Kidney tubule cell (primary cell): ENCODE measurements at places on chromosomes 1 and 21.

GRCh38 chr1:224447971-224448370, 13.4 kb upstream of the WDR26 start:
- no peak for DNase-seq

DNA sequence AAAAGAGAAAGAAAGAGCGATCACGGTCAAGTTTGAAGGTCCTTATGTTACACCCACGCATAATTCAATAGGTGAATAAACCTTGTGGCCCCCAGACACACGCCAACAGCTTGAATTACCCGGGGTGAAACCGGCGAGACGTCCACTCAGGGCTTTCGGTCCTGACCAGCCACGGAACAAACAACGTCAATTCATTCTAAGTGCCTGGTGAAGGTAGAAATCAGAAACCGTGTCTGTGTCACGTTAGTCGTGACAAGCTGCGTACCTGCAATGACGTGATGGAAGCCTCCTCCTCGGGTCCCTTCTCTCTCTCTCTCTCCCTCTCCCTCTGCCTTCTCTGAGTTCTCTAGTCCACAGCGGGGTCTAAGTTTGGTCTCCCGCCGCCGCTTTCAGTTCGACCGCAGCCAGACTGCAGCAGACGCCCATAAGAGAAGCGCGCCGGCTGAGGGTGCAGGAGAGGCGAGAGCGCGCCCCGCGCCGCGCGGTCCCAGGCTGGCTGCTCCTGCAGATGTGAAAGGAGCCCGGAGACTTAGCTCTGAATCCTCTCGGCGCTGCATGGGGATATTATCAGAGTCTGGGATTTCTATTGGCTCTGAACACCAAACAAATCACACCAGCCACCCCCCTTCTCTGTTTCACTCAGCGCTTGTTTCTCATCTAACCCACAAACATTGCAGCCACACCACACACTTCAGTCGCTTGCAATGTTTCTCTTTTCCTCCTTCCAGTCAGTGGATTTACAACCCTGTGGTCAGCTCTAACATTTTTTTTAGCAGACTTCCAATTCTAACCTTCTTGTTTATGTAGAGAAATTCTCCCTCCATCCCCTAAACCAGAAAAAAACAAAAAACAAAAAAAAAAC, at the start of gene GREM2:
Gene GREM2 (minus strand): TSS at position 537 of the 862 bp plus-strand sequence. CDS start 118,680 bp downstream, outside the sequence.
- peak; percentile 23 for DNase-seq

GRCh38 chr1:204077979-204078696, 5.2 kb downstream of the SOX13 start:
- DNase-seq = no peak

- peak; percentile 81 for DNase-seq
Measured at GRCh38 chr21:42652527-42653230, 742 bp upstream of the PDE9A start.

GRCh38 chr1:157110686-157111085, 11.1 kb upstream of the ETV3L start:
- no peak for DNase-seq

- DNase-seq = peak; percentile 53
Measured at GRCh38 chr1:68173283-68173935, 58.9 kb downstream of the WLS start.

DNA sequence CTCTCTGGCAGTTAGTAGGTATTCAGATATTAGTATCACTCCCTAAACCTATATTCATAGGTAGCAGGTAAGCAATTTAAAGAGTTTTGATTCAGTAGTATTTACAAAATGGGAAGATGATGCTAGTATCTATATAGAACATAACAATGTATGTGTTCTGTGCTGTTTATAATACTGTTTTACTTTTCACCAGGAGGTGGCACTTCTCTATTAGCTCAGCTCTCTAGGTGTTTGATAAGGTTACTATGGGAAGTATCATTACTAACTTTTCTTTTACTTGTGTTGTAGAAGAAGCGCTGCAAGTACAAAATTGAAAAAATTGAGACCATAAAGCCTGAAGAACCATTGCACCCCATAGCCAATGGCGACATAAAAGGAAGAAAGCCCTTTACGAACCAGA, 49.4 kb upstream of the FASLG start:
- peak; percentile 35 for DNase-seq

DNA sequence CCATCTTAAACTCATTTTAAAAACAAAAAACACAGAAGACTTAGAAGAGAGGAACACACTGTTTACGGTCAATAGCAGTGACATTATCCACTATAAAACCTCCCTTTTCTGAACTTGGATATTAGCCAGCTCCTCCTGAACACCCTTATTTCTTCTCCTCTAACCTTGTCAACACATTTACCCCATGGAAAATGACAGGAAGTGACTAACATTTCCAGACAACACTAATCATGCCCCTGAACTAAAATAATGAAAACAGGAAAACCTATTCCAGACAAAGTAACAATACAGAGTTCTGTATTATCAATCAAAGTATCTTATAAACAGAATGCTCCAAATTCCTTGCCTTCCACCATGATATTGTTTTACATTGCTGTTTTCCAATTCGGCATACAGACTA, 45.3 kb downstream of the PALMD start:
- DNase-seq = no peak

DNA sequence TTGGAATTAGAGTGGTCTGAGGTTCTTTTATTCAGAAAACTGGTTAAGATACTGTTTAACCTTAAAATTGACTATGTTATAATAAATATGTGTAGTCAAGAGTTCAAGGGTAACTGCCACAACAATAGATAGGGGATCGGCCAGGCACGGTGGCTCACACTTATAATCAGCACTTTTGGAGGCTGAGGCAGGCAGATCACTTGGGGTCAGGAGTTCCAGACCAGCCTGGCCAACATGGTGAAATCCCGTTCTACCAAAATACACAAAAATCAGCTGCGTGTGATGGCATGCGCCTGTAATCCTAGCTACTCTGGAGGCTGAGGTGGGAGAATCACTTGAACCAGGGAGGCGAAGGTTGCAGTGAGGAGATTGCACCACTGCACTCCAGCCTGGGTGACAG, 39.5 kb downstream of the PDC start:
- DNase-seq = no peak

DNA sequence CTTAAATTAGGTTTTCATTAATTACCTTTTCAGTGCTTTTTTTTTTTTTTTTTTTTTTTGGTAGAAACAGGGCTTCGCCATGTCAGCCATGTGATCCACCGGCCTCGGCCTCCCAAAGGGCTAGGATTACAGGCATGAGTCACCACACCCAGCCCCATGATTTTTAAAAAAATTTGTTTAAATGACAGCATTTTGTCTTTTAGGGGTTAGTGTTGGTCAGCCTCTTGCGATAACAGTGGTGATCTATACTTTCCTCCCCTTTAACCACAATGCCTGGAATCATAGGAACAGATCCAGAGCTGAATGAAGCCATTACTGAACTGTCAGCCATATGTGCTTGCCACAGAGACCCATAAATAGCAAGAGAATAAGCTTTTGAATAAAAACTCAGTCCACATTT, 73.9 kb downstream of the CACHD1 start:
- DNase-seq = no peak

DNA sequence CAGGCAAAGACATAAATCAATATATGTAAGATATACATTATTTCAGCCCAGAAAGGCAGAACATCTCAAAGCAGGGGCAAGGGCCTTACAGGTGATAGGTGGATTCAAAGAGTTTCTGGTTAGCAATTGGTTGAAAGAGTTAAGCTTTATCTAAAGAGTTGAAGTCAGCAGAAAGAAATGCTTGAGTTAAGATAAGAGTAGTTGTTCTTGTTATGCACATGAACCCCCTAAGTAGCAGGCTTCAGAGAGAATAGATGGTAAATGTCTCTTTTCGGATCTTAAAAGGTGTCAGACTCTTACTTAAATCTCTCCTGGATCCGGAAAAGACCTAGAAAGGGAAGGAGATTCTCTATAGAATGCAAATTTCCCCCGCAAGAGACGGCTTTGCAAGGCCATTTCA, 8.3 kb upstream of the ZBTB40 start:
- no peak for DNase-seq

- DNase-seq = no peak
Measured at GRCh38 chr1:58919226-58919958, 135.5 kb upstream of the JUN start.

DNA sequence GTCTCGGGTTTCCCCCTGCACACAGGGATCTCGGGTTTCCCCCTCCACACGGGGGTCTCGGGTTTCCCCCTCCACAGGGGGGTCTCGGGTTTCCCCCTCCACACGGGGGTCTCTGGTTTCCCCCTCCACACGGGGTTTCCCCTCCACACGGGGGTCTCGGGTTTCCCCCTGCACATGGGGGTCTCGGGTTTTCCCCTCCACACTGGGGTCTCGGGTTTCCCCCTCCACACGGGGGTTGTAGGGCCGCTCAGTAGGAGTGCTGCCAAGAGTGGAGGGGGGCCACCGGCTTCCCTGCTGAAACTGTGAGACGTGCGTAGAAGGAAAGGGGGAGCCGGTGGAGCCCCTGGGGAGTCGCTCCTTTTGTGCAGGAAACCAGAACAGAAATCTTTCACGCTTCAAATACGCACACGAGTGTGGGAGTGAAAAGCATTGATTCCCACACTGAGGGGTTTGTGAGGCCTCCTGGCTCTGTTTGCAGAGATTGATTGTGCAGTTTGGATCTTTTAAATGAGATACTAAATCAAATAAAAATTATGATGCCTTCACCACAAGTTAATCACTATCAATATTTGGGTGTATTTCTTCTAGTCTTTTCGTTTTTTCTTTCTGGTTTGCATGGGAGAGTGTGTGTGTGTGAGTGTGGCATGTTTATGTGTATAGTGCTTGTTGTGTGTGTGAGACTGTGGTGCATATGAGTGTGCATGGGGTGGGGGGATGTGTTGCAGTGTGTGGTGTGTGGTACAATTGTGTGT, 54.3 kb upstream of the TRAPPC10 start:
- DNase-seq = no peak

DNA sequence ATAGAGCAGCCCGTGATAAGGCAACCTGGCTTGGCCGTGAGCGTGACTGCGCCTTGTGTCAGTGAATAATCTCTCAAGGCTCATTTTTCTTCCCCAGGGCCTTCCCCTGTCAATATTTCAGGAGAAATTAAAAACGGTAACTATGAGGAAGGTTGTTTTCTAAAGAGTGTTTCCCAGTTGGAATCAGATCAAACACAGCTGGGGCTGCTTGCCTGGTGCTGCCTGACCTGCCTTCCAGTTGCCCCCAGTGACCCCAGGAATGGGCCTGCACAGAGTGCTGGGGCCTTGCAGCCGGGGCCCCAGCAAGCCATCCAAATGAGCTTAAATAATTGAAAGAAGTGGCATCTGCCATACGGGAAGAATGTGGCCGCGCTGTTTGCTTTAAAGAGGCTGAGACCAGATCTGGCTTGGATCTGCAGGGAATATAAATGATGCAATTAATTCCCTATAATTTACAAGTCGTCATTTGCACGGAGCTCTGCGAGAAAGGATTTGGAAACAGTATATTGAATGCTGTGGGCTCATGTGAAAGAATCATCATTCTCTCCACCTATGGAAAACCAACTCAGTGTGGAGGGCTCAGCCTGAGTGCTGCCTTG, 203.9 kb downstream of the C1orf94 start:
- DNase-seq = no peak

- DNase-seq = no peak
Measured at GRCh38 chr1:155071701-155072100, 6.9 kb upstream of the EFNA3 start.

DNA sequence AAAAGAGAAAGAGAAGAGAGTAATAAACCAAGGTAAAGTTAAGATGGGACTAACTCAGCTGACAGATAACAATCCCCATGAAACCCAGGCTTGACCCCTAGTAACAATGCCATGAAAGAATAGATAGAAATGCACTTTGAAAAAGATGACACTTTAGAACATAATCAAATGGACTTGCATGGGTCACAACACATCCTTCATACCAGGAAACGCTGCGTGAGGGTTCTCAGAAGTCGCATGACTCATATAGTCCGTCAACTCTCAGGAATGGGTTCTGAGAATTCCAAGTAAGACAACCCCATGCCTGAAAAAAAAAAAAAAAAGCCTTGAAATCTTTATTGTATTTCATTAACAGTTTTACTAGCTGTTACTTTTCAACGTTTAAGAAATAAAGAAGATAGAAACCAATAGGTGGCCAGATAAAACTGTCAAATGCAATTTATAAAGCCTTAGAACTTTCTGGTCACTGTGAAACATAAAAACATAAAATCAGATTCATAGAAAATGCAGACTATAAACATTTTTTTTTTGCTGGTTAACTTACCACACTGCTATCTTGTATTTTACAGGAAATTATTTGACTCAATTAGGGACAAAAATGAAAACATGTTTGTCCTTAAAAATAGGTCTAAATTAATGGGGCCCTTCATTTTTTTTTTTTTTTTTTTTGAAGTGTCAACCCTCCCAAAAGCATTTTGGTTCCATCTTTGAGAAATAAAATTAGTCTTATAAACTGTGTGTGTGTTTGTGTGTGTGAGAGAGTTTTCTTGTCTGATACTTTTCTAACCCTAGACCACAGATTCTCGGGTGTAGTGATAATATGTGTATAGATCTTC, 202.1 kb downstream of the NCAM2 start:
- DNase-seq = peak; percentile 88

DNA sequence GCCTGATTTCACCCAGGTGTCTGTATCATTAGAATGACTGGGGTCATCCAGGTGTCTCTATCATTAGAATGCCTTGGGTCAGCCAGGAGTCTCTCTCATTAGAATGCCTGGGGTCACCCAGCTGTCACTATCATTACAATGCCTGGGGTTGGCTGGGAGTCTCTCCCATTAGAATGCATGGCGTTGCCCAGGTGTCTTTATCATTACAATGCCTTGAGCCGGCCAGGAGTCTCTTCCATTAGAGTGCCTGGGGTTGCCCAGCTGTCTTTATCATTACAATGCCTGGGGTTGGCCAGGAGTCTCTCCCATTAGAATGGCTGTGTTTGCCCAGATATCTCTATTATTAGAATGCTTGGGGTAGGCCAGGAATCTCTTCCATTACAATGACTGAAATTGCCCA, 61.6 kb downstream of the RNF187 start:
- DNase-seq = no peak

DNA sequence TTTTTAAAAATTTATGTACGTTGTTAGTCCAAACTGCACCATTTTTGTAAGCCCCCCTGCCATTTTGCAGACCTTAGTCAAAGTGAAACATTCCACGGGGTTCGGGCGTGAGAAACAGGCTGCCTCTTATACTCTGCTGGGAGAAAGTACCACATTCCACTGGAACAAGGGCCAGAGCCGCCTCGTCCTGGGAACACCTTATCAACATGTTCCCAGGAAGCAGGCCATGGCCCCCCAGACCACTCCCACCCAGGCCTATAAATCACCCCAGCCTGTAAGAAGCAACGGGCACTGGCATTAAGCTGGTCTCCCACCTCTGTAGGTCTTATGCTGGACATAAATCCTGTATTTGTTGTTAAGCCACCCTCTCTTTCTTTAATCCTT, 854 bp upstream of the ZRANB2 start:
- no peak for DNase-seq

- no peak for DNase-seq
Measured at GRCh38 chr1:246343251-246343650, 163.8 kb downstream of the SMYD3 start.

- DNase-seq = no peak
Measured at GRCh38 chr1:100530880-100531487, 7.0 kb upstream of the GPR88 start.

- DNase-seq = peak; percentile 5
Measured at GRCh38 chr1:193634470-193634869, 448.1 kb upstream of the B3GALT2 start.

- no peak for DNase-seq
Measured at GRCh38 chr21:14526836-14527695, 19.0 kb downstream of the SAMSN1 start.

GRCh38 chr1:183654706-183655105, 1.6 kb upstream of the APOBEC4 start:
- DNase-seq = peak; percentile 30

- DNase-seq = no peak
Measured at GRCh38 chr1:212743901-212744475, 44.3 kb upstream of the BATF3 start.
